Esophagus squamous epithelium (tissue), 5 donors: ENCODE measurements at places on chromosomes 6 and 20.

DNA sequence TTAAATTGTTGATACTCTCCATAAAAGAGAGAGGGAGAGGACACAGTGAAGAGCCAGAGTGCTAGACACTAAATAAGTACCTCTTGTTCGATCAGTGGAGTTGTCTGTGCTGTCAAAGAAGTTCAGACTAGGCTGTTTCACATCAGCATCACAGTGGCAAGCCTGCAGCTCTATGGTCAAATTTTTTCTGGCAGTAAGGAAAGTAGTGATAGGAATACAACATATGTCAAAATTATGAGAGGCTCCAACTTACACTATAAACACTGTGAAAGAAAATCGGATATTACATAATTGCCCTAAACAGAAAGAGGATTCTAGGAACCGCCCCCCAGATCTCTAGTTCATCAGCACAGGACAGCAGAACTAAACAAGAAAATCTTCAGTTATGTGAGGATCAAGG is 23.1 kb downstream of the DNAH8 start:
- no peaks in the 10 kb centered on the region for H3K27me3 ChIP-seq
- H3K4me3 ChIP-seq: no peak overlapping the region
- DNase-seq: no peak
- no peak overlapping the region for H3K27ac ChIP-seq
- no peaks in the 10 kb centered on the region for H3K4me1 ChIP-seq

DNA sequence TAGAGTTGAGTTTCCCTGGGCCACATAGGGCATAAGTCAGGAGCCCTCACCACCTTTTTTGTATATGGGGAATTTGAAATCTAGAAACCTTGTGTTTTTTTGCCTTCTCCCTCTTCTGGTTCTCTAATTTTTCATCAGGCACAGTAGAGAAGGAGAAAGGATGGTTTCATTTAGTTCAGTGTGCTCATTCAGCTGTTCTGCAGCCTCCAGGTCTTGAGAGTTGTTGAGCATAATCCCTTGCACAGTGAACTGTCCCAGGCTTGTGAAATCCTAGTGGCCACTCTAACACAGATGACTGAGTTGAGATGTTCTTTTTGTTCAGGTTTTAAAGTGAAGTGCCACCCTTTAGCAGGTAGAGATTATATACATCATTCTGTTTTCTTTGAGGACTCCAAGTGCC is 183.5 kb downstream of the CDKAL1 start:
- H3K27ac ChIP-seq: no peak overlapping the region
- H3K4me1 ChIP-seq: no peaks in the 10 kb centered on the region
- no peaks in the 10 kb centered on the region for H3K36me3 ChIP-seq
- H3K4me3 ChIP-seq: no peak overlapping the region

GRCh38 chr20:53948383-53949318 is 121.7 kb downstream of the BCAS1 start:
- H3K27me3 ChIP-seq: no peaks in the 10 kb centered on the region
- H3K4me1 ChIP-seq: peaks cover 21% of the 10 kb centered on the region
- H3K27ac ChIP-seq: no peak overlapping the region
- DNase-seq: no peak
- no peak overlapping the region for H3K4me3 ChIP-seq

GRCh38 chr6:96657344-96657743 is 94.4 kb downstream of the FHL5 start:
- no peaks in the 10 kb centered on the region for H3K4me1 ChIP-seq
- H3K27me3 ChIP-seq: no peaks in the 10 kb centered on the region
- H3K27ac ChIP-seq: no peak overlapping the region
- H3K36me3 ChIP-seq: no peaks in the 10 kb centered on the region

DNA sequence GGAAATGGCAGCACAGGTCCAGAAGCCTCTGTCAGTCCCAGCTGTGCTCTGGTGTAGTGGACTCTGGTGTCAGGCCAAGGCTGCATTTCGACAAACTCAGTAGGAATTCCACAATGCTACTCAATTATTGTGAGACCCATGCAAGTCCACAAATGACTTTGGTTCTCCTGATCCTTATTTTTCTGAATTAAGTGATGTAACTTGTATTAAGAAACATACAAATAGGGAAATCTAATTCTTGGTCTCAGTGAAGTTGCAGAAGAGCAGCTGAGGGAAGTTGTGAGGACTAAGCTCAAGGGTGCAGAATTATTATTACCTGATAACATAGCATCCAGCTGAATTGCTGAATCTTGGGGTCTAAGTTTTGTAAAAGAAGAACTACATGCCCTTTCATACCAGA is 116.8 kb downstream of the MAFB start:
- H3K4me1 ChIP-seq: peaks cover 9% of the 10 kb centered on the region
- DNase-seq: no peak
- no peaks in the 10 kb centered on the region for H3K36me3 ChIP-seq
- no peaks in the 10 kb centered on the region for H3K27me3 ChIP-seq

DNA sequence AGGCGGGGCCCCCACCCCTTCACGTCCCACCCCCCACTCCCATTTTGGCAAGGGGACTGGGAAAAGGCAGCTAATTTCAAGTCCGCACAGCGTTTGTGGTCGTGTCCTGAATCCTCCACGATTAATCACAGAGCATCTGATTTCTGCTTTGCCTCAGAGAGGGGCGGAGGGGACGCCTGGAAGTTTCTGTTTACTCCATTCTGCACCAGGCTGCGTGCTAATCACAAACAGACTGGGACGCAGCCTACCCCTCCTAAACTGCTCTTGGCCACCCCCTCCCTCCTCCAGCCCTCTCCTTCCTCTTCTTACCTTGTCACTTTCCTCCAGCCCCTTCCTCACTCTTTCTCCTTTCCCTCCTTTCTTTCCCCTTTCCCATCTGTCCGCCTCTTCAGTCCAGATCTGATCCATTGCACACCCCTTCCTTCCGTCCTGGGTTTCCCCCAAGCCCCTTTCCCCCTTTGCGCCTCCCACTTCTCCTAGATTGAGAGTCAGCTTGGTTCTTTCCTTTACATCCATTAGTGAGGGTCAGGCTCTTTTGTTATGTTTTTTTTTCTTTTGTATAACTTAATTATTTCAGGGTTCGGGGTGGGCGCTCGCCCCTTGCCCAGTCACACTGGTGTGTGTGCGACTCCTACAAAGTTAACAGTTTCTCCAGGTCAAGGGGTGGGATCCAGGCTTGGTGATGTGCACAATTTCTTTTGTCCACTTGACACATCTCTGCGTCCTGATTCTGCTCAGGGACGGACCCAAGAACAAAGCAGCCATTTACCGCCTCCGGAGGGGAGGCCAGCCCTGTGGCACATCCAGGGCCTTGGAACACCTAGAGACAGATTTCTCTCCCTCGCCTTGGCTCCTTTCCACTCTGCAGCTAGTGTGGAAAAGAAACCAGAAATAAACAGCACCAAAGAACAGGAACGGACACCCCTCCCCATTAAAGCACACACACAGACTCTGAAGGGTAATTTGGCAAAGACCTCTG is 520 bp upstream of the RIPOR3 start:
- H3K27me3 ChIP-seq: no peaks in the 10 kb centered on the region
- peak overlapping the region; percentile 74 for H3K27ac ChIP-seq

GRCh38 chr6:129730477-129731165 is 20.6 kb upstream of the ARHGAP18 start:
- no peak overlapping the region for H3K4me3 ChIP-seq
- no peak overlapping the region for H3K27ac ChIP-seq
- H3K27me3 ChIP-seq: no peaks in the 10 kb centered on the region
- no peak for DNase-seq
- H3K4me1 ChIP-seq: no peaks in the 10 kb centered on the region
- no peaks in the 10 kb centered on the region for H3K36me3 ChIP-seq

DNA sequence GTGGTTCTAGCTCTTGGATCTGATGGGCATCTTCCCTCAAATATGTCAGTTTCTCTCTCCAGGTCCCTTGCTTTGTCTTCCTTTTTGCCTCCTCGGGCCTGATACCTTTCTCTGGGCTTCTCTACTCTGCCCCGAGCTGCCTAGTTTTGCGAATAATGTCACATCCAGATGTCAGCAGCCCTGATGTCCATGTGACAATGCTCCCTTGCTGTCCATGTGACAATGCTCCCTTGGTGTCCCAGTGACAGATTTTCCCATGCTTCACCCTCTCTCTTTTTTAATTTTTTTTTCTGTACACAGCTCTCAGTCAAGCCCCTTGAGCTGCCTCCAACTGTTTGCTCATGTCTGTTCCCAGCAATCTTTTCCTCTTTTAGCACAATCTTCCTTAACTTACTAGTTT is 6.4 kb downstream of the TRAF3IP2 start:
- no peak overlapping the region for H3K27ac ChIP-seq
- peaks cover 26% of the 10 kb centered on the region for H3K4me1 ChIP-seq
- H3K27me3 ChIP-seq: no peaks in the 10 kb centered on the region
- H3K36me3 ChIP-seq: no peaks in the 10 kb centered on the region
- no peak for DNase-seq
- H3K4me3 ChIP-seq: no peak overlapping the region

- H3K27ac ChIP-seq: no peak overlapping the region
- peaks cover 11% of the 10 kb centered on the region for H3K27me3 ChIP-seq
- H3K4me1 ChIP-seq: peaks cover 3% of the 10 kb centered on the region
- H3K4me3 ChIP-seq: no peak overlapping the region
Measured at GRCh38 chr6:151499551-151499950, 5.7 kb downstream of the CCDC170 start.

DNA sequence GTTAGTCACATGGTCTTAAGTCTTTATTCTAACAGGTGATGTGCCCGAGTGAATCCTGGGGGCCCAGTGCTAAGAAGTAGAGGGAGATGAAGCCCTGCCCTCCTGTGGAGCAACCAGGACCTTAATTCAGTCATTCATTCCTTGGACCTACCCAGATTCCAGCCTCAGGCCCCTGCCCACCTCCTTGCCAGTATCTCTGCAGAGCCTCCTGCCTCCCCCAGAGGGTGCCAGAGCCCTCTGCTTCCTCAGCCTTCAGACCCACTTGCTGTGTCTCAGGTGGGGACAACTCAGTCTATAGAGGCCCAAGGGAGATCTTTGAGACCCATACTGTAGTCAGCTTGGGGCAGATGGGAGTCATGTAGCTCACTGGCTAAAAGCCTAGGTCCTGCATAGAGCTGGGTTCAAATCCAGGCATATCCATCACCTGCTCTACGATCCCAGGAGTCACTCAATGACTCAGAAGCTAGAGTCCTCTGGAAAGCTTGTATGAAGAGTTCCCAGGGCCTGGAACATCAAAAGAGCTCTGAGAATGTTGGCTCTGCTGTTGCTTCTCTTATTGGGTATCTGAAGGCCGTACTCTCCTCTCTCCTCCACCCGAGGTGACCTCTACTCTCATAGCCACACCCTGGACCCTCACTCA is 3.9 kb upstream of the SIGLEC1 start:
- H3K4me3 ChIP-seq: no peak overlapping the region
- DNase-seq: no peak

GRCh38 chr20:53677447-53678314 is 84.0 kb upstream of the ZNF217 start:
- H3K4me1 ChIP-seq: peaks cover 34% of the 10 kb centered on the region
- H3K36me3 ChIP-seq: no peaks in the 10 kb centered on the region
- no peak overlapping the region for H3K27ac ChIP-seq
- H3K4me3 ChIP-seq: no peak overlapping the region

- no peaks in the 10 kb centered on the region for H3K4me1 ChIP-seq
- no peaks in the 10 kb centered on the region for H3K36me3 ChIP-seq
- H3K27me3 ChIP-seq: no peaks in the 10 kb centered on the region
- no peak for DNase-seq
Measured at GRCh38 chr6:137361701-137362100, 132.5 kb downstream of the OLIG3 start.

- H3K4me1 ChIP-seq: no peaks in the 10 kb centered on the region
- H3K27me3 ChIP-seq: no peaks in the 10 kb centered on the region
- DNase-seq: no peak
- no peak overlapping the region for H3K27ac ChIP-seq
Measured at GRCh38 chr6:89840538-89840937, 10.9 kb downstream of the CASP8AP2 start.

DNA sequence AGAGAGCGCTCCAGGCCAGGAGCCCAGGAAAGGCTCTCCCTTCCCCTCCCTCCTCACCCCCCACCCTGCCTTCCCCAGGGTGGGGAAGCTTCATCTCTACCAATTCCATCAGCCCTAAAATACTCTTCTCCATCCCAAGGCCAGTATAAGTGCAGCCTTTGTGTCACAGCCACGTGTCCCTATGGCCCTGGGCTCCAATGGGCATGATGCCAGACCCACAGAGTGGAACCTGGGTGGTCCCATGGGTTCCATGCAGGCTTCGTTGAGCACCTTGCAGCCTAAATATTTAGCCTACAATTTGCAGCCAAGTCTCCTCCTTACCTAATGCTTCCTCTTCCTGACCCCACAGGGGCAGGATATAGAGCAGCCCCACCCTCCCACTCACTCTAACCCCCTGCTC is 976 bp upstream of the MATN4 start:
- DNase-seq: no peak
- H3K27me3 ChIP-seq: no peaks in the 10 kb centered on the region
- H3K4me1 ChIP-seq: peaks cover 35% of the 10 kb centered on the region
- H3K36me3 ChIP-seq: no peaks in the 10 kb centered on the region
- no peak overlapping the region for H3K27ac ChIP-seq

- H3K36me3 ChIP-seq: no peaks in the 10 kb centered on the region
- DNase-seq: peak; percentile 22
- H3K27me3 ChIP-seq: no peaks in the 10 kb centered on the region
Measured at GRCh38 chr6:45421709-45422502, 44.2 kb upstream of the SUPT3H start.

DNA sequence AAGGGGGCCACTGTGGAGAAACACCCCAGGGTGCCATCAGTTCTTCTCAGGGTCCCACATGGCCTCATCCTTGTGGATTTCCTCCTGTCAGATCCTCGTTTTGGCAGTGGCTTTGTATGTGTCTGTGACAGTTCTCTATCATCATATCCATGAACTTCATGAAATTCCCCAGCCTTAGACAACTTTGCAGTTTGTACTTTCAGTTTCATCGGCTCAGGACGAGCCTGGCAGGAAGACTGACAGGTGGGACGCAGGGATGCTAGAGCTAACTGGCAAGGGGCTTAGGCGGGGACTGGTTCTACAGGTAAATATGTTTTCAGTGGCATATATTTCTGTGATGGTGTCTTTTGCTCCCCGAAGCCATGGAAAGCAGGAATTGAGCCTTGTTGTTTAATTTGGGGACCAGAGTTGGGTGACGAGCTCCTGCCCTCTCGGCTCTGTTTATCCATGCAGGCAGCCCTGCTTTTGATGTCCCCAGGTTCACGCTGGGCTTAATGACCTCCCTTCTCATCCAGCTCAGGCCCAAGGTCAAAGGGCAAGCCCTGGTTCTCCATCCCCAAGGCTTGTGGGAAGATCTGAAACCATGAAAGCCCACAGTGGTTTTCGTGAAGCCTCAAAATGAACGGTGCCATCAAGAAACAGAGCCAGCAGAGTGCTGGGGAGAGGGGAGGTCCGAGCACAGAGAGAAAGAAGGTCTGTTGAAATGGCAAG is 11.2 kb downstream of the SDCBP2 start:
- no peak overlapping the region for H3K27ac ChIP-seq
- H3K4me1 ChIP-seq: no peaks in the 10 kb centered on the region
- no peak for DNase-seq
- peaks cover 44% of the 10 kb centered on the region for H3K36me3 ChIP-seq

- H3K27ac ChIP-seq: no peak overlapping the region
- no peaks in the 10 kb centered on the region for H3K36me3 ChIP-seq
- H3K27me3 ChIP-seq: peaks cover 71% of the 10 kb centered on the region
- no peak overlapping the region for H3K4me3 ChIP-seq
- no peak for DNase-seq
- peaks cover 51% of the 10 kb centered on the region for H3K4me1 ChIP-seq
Measured at GRCh38 chr20:31849306-31849930, 4.0 kb upstream of the FOXS1 start.

GRCh38 chr6:114172576-114173260 is 170.1 kb downstream of the HS3ST5 start:
- H3K27me3 ChIP-seq: no peaks in the 10 kb centered on the region
- H3K4me1 ChIP-seq: no peaks in the 10 kb centered on the region
- no peak overlapping the region for H3K27ac ChIP-seq
- no peak for DNase-seq
